ENCODE measurements at places on chromosomes 5 and 9.
A peak's percentile ranks its signal among the peaks of the same experiment; 100 is the strongest.

DNA sequence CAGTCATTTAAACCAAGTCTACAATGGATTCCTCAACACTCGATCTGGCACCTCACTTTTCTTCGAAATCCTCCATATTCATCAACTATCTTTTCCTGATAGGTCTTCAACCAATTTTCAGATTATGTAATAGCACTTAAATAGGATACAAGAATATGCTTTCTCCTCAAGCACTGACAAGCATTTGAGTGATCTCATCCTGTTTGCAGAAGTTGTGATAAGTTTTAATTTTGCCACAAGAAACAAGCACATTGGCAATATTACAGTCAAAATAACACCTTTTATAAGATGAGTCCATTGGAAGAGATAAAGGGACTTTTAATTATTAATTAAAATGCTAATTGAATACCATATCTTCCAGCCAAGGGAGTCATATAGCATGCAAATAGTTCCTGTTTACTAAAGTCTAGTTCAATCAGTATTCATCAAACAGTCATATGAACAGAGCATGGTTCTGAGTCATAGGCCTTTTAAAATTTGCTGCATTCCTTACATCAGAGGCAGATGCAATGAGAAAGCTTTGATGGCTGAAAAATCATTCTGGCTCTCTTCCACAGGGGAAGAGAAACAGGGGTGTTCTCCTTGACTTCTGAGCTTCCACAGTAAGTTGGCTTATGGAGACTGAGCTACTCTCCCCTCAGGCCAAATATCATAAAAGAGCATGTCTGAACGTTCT, 32.7 kb upstream of the ZCCHC9 start:
- DNase-seq, result peak; percentile 45

GRCh38 chr5:7659420-7659819, 191.5 kb downstream of the CFAP90 start:
- DNase-seq, result no peak

- DNase-seq, result no peak
Observed at GRCh38 chr5:131266370-131267060, 2.7 kb downstream of the CDC42SE2 start.

GRCh38 chr9:15244001-15244441, 63.0 kb downstream of the TTC39B start:
- DNase-seq, result peak; percentile 65

DNA sequence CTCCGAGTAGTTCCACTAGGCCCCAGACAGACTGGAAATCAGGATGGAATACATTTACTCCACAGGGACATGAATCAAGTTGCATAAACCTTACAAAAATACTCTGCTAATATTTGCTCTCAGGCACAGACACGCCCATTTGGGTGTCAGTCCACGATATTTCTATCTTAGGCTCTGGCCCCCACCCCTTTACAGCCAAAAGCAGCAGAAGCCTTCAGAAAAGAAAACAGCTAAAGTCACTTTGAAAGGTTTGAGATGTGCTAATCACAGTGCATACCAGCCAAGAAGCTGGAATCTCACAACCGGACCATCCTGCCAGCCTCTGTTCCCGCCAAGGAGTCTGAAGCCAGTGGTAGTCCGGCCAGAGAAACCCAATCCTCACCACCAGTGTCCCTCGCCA, 22.6 kb downstream of the PTPN3 start:
- DNase-seq, result no peak

GRCh38 chr9:18829873-18830272, 203.1 kb downstream of the SAXO1 start:
- no peak for DNase-seq

DNA sequence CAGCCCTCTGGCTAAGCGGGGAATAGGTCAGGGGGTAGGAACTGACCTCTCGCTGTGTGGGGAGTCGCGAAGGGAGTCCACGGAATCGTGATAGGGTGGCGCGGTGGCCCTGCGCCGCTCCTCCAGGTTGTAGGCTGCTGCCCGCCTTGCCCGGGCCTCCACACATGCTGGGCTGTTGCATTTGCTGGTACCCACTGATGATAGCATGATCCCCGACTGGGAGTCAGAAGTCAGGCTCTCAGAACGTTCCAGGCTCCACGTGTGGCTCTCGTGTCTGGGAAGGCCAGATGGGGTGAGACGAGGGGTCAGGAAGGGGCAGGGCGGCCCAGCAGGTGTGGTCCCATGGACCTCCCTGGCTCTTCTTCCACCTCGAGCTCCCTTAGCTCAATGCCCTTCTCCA, 56.0 kb downstream of the PSD2 start:
- no peak for DNase-seq

- no peak for DNase-seq
Observed at GRCh38 chr9:73426269-73426668, 274.6 kb downstream of the ANXA1 start.

- no peak for DNase-seq
Observed at GRCh38 chr5:119309326-119309725, 46.5 kb upstream of the TNFAIP8 start.

- no peak for DNase-seq
Observed at GRCh38 chr9:35691757-35692301, 2.1 kb upstream of the TPM2 start.

- DNase-seq, result peak; percentile 67
Observed at GRCh38 chr9:99445371-99445891, 223.3 kb downstream of the SEC61B start.

GRCh38 chr9:115285836-115286235, 167.9 kb upstream of the TNC start:
- no peak for DNase-seq

DNA sequence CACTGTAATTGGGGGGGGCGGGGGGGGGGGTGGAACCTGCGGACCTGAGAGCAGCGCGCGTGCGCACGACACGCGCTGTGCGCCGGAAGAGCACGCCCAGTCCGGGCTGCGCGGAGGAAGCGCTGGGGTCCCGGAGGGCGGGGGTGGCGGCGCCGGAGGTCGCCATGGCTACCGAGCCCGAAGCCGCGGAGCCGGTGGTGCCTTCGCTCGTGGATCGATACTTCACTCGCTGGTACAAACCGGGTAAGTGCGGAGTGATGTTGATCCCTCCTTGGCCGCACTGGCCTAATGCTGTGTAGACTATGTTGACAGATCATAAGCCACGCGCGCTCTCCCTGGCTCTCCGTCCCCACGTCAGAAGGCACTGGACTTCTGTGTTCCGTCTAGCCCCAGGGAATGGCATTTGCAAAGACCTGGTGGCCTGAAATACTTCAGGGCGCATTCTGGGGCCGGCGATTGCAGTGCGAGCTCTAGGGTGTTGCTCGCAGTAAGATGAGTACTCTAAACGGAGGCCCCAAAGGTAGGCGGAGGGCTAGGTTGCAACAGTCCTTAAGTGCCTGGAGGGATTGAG, at the start of gene ABITRAM:
Gene ABITRAM (plus strand): TSS at position 78 of the 571 bp plus-strand sequence. CDS start 87 bp downstream, at position 165.
- DNase-seq, result peak; percentile 70

DNA sequence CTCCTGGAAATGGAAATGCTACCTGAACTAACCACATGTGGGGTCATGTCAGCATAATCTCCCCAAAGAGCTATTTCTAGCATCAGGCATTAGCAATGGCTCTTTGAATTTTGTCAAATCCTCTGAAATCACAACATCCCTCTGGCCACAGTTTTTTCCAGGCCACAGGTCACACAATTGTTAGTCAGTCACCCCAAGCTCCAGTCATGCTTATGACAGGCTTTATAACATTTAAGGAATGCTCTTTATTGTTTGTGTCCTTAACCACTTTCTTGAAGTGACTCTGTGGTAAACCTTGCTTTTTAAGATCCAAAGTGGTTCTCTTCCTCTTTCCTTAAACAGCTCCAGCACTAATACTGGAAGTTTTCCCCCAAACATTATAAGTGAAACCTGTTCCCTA, 169.2 kb upstream of the HMHB1 start:
- no peak for DNase-seq

- peak; percentile 75 for DNase-seq
Observed at GRCh38 chr9:4297151-4297785, 2.6 kb downstream of the GLIS3 start.

GRCh38 chr5:94308442-94308841, 310.0 kb downstream of the KIAA0825 start:
- no peak for DNase-seq

DNA sequence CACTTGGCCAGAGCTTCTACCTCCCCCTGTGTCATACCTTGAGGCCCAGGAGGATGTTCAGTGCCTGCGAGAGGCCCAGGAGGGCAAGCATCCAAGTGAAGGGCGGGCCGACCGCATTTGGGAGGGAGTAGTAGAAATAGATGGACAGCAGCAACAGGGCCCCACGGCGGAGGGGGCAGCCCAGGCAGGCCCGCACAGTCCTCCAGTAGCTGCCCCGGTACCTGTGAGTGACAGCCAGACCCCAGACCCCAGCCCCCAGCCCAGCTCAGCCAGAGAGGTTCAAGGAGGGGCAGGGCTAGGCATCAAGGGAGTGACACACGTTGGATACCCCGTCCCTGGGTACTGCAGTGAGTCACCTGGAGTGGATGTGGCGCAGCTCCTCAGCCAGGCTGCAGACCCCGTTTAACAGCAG, 1.4 kb downstream of the STING1 start:
- no peak for DNase-seq

DNA sequence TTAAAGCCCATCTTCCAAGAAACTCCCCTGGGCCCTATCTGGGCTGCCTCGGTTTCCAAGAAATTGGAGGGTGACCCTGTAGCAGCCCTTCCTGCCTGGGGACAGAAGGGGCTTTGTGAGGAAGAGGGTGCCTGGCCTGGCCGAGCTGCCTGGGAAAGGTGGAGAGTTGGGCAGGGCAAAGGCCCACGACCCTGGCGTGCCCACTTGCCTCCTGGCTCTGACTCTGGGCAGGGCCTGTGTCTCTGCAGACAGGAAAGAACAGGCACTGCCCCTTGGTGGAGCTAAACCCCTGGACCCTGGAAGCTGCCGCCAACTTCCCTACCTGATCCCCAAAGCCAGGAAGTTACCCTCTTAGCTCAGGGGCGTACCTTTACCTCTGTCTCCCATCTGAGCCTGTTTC, 149.3 kb downstream of the RGS3 start:
- DNase-seq, result no peak

GRCh38 chr9:114452219-114453165, 52.8 kb downstream of the WHRN start:
- DNase-seq, result no peak

DNA sequence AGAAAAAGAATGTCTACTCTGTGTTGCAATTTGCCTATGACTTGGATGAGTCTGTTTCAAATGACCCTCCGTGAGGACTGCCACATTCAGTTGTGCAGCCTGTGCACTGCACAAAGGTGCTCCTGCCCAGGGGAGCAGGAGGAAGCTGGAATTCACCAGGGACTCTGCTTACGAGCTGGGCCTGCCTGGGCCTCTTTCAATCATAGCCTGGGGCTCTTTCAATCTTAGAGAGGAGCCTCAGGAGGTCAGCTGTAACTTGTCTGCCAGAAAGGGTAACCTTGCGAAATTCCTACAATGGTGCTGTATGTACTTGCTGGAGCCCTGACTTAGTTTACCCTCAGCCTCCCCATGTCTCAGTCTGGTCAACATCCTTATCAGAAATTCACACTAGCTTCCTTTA, 8.4 kb upstream of the SFXN1 start:
- no peak for DNase-seq

DNA sequence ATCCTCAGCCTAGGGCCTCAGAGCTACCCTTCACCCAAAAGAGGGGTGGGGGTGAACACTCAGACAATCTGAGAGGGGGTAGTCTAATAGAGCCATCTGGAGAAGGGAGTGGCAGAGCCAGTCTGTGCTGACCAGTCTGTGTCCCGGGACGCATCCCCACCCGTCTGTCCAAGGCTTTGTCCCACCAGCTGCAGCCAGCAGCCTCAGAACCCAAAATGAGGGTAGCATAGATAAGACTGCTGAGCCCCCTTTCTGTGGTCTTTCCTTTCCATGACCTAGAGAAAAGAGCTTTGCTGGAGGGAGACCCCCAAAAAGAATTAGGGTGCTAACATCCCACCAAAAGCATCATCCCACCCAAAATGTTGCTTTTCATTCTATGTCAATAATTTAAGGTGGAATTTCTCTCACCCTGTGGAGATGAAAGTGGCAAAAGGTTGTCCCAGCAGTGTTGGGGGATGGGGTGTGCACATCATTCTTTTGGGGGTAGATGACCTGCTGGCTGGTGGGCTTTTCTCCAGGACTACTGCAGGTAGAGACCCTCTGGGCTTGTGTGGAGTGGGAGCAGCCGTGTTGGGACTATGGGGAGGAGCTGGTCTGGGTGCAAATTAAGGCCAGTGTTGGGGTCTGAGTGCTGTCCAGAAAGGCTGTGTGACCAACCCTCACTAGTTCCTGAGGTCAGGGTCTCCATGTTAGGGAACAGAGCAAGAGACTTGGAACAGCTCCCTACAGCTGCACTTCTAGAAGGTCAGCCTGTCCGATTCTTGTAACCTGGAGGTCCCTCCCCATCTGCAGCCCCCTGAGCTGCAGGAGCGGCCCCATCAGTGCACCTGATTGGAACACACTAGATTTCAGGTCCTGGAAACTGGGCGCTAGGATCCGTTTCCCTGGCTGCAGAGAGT, 19.9 kb downstream of the URM1 start:
- DNase-seq, result no peak

DNA sequence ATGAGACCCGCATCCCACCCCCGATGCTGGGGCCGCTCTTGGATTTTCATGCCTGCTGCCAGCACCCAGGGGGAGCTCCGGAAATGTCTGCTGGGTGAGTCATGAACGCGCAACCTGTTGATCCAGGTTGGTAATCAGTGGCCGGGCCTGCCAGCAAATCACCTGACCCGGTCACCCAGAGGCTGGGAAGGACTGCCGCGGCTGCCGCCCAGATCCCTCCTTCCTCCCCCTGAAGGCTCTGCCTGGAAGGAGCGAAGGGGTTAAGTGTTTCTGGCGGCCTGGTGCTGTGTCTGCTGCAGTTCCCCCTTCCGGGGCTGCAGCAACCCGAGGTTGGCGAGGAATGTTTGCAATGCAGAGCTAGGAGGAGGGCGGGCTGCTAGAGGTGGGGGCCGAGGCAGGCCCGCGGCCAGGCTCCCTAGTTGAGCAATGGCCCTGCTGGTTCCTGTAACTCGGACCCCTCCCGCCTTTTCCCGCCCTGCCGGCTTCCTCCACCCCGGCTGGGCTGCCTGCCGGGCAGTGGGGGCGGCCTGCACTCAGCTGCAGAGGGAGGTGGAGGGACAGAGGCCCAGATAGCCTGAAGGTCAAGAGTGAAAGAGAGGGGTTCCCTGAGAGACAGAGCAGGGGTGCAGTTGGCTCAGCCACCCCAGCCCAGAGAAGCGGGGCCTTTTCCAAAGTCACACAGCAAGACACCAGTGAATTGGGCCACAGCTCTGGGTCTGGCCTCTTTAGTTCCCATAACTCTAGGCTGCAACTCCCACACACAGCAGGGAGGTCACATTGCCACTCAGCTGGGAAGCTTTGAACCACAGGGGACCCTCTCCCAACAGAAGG, 156.3 kb upstream of the IER5L start:
- DNase-seq, result peak; percentile 74

DNA sequence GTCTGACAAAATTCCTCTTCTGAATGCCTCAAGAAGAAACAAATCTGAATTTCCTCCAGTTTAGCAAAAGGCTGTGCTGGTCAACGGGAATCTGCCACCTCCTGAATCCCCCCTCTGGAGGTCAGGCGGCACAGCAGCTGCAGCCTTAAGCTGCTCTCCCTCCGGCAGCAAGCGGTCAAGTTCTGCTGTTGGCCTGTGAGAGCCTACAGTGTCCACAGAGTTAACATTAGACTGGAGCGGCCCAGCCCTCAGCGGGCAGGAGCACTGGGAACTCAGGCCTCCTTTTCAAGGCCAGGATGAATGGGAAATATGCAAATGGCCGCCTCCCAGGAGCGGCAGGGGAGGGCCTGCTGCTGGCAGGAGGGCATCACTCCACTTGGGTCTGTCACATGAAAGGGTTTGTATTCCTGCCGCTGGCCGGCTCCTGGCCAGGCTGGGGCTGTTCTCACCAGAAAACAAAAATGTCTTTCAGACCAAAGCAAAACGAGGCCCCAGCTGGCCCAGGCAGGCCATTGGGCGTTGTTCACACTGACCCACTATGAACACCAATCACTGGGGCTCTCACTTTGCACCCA, 8.2 kb downstream of the ACSL6 start:
- no peak for DNase-seq

All from amniotic stem cell (primary cell).